ENCODE measurements at places on chromosomes 4 and X.

DNA sequence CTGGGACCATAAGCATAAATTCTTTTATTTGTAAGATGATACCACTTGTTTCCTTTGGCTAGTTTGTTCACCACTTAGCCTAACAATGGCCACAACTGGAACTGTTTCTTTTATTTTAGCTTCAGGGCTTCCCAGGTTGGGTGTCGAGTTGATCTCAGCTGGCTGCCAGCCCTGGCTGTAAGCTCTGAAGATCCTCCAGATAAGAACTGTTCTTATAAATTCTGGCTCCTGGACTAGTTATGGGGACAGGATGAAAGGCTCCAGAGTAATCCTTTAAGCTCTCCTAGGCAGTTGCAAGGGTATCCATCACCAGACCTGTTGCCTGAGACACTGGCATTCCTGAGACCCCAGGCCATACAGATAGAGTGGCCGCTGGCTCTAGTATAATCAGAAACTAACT is 129.4 kb upstream of the ACSL4 start:
- DNase-seq: no peak

DNA sequence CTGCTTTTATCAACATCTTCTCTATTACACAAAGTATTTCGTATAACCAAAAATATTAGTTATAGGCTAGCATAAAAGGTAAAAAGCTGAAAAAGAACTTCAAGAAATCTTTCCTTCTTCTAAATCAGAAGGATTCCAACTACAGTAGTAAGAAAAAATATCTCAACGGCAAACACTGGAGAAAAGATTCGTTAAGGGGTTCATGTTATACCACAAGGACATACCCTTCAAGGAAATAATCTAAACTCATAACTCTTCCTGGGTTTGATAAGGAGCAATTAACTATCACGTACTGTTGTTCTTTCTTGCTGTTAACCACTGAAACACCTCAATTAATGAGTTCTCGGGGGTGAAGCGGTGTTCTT is 1.5 kb downstream of the SMIM14 start:
- no peak for DNase-seq

DNA sequence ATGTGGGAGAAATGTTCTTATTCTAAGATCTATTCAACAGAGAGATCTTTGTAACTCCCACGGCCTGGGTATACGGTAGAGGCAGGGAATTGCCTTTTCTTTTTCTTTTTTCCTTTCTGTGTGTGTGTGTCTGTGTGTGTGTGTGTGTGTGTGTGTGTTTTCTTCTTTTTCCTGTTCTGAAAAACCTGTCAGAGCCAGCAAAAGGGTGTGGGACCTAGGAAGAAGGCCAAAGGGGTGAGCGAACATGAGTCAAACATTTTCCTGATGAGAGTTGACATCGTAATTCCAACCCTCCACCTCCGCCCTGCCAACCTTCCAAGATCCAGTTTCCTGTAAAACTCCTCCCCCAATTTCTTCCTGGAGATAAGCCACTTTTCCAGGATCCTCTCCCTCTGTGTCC is 2.8 kb upstream of the CHIC2 start:
- no peak for DNase-seq

DNA sequence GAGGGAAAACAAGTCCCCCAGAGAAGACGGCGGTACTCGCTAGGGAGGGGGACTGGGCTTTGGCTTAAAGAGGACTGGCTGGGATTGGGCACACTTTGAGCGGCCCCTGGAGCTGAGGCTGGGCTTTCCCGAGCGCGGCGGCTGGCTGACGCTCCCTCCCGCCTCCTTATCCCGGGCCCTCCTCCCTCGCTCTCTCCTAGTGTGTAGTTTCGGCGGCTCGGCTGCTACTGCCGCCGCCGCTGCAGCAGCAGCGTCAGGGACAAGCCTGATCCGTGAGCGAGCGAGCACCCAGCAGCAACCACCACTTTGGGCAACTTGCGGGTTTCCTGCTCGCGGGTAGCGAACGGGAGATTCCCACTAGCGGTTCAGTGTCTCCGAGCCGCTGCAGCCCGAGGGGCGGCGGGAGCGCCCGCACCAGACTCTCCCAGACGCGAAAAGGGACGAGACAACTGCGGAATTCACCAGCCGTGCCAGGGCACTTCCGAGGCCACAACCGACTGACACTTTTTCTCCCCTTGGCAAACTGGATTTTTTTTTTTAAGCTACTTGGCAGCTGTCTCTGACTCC is 632 bp upstream of the PCDH7 start:
- DNase-seq: peak; percentile 35

GRCh38 chr4:118718511-118719170 is 33.4 kb downstream of the METTL14 start:
- no peak for DNase-seq

DNA sequence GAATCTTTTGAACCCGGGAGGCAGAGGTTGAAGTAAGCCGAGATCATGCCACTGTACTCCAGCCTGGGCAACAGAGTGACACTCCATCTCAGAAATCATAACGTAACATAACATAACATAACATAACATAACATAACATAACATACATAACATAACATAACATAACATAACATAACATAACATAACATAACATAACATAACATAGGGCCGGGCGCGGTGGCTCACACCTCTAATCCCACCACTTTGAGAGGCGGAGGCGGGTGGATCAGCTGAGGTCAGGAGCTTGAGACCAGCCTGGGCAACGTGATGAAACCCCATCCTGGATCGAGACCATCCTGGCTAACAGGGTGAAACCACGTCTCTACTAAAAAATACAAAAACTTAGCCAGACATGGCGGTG is 76.7 kb downstream of the NOCT start:
- DNase-seq: no peak

DNA sequence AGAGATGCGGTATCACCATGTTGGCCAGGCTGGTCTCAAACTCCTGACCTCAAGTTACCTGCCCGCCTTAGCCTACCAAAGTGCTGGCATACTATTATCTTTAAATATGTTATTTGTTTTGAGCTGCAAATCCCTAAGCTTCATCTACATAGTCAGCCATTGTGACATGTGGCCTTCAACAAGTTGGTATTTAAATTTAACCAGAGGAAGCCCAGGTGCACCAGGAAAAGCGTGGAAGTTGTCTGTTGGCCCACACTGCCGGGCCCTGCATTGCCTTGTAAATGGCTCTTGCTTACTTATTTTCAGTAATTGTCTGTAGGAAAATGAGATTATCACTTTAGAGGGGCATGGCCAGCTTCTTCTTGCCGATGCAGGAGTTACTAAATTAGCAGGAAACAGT is 6.0 kb downstream of the WWC2 start:
- DNase-seq: no peak

GRCh38 chr4:33184657-33185290 is 2464.6 kb downstream of the PCDH7 start:
- no peak for DNase-seq

- no peak for DNase-seq
These were observed 22.4 kb downstream of the CLDN22 start for GRCh38 chr4:183297675-183298074.

DNA sequence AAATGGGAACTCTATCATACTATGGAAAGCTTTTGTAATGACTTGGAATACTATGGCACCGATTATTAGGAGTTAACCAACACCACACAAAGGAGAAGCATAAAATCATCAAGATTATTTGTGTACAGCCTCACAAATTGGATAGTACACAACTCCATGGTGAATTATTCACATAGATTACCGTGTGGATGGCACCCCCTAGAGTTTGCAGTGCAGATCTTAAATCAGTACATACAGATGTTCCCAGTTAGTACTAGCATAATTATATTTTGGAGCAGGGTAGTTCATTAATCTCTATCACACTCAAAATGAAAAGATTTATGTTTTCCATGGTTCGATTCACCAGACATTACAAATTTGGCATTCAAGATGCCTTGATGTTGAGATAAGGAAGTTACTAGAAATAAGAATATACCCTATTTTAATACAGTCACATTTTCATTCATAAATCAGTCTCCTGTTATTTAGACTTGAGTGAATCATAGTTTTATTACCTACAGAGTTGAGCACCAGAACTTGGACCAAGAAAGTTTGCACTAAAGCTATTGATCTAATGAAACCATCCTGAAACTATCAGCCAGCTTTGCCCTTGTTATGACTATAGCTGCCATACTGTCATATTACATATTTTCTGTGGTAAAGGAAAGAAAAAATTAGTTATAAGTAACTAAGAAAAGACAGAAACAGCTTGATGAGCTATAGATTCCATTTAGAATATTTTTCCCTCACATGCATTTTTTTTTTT is 531.8 kb downstream of the GLUD2 start:
- DNase-seq: peak; percentile 3

DNA sequence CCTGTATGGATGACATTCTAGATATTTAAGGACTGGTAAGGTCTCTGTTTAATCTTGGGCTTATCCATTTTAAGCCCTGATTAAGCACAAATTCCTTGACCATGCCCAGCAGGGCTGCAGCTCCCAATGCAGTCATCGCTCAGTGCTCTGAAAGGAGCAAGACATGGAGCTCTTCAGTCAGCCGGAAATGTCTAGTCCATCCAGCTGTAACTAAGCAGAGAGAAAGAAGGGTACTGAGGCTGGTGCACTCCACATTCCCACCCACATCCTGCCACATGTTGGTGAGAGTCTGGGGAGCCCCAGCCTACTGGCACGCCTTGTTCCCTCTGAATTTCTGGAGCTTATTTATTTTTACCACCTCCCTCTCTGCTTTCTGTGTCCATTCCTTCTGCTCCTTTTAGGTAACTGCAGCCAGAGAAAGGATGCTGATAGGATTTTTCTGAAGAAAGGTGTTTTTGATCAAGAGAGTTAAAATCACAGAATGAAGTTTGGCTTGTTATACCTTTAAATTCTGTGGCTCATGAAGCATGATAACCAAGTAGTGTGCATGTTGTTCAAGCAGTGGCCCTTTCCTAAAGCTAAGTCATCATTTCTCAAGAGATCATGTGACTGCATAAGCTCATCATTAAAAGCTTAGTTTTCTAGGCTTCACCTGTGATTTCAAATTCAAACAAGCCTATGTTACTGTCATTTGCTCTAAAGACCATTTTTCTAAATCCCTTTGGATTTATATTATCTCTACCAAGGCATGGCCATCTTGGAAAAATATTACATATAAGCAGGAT is 74.0 kb downstream of the GALNT7 start:
- DNase-seq: no peak

DNA sequence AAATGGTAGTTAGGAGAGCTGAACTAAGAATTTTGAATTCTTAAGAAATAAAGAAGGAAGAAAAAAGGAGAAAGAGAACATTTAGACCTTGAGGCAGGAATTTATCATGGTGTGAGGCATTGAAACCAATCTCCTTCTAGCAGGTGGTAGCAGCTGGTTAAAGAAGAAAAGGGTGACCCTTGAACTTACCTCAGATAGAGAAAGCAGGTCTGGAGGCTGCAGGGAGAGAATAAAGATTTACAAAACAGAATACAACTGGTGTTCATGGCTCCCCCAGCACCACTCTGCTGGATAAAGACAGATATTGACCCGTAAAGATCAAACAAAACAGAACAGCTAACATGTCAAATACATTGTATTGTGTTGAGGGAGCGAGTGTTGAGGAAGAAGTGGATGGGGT is 56.0 kb downstream of the NCAPG start:
- no peak for DNase-seq

GRCh38 chrX:47587906-47588735 is 5.9 kb downstream of the TIMP1 start:
- no peak for DNase-seq

DNA sequence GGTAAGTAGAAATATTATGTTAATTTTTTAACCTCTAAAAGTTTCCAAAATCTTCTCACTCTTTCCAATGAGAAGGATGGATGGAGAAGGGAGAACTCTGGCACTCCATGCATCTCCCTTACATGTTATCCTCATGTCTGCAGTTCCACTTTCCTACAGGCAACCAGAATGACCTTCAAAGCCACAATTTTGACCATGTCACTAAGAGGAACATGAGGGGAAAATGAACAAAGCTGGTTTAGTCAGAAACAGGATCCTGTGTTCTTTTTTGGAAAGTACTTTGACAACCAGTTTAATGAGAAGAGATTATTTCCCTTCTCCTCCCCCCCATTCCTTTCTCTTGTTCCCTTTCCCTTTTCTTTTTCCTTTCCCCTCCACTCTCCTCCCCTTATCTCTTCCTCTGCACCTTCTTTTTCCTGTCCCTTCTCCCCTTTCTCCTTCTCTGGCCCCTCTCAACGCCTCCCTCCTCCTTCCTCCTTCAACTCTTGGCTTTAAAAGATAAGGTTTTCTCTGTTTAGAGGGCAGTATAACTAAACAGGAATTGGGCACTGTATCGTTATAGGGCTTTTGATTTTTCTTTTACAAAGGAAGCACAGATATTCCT is 42.5 kb downstream of the DTHD1 start:
- DNase-seq: no peak

- no peak for DNase-seq
These were observed 14.1 kb upstream of the TMEM154 start for GRCh38 chr4:152693871-152694270.

DNA sequence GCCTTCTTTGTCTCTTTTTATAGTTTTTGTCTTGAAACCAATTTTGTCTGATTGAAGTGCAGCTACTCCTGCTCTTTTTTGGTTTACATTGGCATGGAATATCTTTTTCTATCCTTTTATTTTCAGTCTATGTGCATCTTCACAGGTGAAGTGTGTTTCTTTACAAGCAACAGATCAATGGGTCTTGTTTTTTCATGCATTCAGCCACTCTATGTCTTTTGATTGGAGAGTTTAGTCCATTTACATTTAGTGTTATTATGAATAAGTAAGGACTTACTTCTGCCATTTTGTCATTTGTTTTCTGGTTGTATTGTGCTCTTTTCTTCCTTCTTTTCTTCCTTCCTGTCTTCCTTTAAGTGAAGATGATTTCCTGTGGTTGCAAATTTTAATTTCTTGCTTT is 224.4 kb downstream of the SLC39A8 start:
- DNase-seq: no peak

GRCh38 chr4:22090661-22091351 is 142.2 kb upstream of the KCNIP4 start:
- DNase-seq: no peak

DNA sequence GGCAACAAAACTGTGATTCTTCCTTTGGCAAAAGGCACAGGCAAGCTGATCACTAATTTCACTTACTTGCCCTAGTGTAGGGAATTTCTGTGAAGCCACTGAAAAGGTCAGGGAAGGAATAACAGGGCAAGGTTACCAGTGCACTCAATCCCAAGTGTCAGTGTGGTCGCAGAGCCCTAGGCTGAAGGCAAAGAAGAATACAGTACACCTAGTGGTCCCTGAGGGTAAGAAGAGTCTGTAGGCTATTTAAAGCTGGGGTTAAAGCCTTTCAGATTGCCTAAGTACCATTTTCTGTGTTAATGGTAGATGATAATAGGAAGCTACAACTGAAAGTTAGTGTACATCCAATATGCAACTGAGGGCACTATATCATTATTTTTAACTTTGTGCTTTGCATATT is 173.6 kb upstream of the NRK start:
- DNase-seq: no peak

DNA sequence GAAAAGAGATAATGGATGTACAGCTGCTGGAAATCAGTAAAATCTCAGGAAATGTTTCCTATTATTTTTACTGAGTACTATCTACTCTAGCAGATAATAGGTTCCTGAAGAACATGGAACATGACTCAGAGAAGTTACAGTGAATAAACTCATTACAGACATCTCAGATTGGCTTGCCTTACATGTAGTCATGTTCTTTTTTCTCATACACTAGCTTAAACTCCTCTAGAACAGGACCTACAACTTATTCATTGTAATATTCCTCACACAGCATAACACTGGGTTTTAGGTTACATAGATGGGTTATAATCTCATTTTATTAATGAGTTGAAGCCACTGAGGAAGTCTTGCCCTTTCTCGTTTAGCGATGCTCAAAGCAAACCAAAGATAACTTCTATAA is 86.9 kb upstream of the BMP2K start:
- DNase-seq: no peak

- no peak for DNase-seq
These were observed 46.3 kb upstream of the ARHGEF6 start for GRCh38 chrX:136827026-136827425.

- peak; percentile 47 for DNase-seq
These were observed 35.3 kb downstream of the SMS start for GRCh38 chrX:21975812-21976211.
